ENCODE measurements at places on chromosomes 13 and 19.

GRCh38 chr19:44869733-44870470 lies 21.2 kb upstream of the TOMM40 start:
- no peak for DNase-seq

- no peak for DNase-seq
These were observed 38.0 kb downstream of the GAS6 start for GRCh38 chr13:113825841-113826240.

DNA sequence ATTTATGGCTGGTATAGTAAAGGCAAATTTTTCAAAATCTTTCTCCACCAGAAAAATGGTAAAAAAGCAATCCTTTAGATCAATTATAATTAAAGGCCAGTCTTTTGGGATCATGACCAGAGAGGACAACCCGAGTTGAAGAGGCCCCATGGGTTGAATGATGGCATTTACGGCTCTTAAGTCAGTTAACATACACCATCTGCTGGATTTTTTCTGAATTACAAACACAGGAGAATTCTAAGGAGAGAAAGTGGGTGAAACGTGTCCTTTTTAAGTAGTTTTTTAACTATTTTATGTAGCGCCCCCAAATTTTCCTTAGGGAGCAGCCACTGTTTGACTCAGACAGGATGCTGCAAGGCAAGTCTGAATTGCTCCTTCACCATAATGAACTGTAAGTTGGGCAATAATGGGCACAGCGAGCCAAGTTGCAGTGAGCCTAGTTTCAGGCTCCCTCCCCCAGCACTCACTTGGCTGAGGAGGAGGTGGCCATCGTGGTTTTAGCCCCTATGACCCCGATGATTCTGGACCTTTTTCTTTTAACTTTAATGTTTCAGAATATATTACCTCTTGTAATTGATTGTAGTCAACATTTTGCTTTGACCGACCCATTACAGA lies 13.6 kb upstream of the ZNF611 start:
- no peak for DNase-seq

- no peak for DNase-seq
These were observed 49.7 kb downstream of the CRTC1 start for GRCh38 chr19:18733196-18733647.

GRCh38 chr19:2722541-2723344 lies 1.6 kb upstream of the DIRAS1 start:
- DNase-seq: no peak

GRCh38 chr13:18944501-18945068 lies 237.0 kb downstream of the TUBA3C start:
- no peak for DNase-seq

DNA sequence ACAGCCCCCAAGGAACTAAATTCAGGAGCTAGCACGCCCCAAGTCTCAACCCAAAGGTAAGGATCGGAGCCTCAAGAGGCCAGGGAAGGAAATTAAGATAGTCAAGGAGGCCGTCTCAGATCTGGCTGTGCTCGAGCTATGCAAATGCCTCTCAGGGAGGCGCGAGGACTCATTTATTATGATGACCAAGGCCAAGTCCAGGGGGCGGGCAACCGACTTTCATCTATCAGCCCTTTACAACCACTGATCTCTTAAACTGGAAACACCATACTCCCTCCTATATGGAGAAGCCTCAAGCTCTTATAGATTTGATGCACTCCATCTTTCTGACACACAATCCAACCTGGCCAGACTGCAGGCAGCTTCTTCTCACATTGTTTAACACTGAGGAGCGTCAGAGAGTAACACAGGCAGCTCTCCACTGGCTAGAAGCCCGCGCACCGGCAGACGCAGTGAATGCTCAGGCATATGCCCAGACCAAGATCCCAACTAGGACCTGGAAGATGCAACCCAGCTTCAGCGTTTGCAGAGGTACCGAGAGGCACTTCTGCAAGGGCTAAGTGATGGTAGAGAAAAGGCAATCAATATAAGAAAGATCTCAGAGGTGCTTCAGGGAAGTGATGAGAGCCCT lies 9.6 kb upstream of the SLC15A1 start:
- DNase-seq: no peak

DNA sequence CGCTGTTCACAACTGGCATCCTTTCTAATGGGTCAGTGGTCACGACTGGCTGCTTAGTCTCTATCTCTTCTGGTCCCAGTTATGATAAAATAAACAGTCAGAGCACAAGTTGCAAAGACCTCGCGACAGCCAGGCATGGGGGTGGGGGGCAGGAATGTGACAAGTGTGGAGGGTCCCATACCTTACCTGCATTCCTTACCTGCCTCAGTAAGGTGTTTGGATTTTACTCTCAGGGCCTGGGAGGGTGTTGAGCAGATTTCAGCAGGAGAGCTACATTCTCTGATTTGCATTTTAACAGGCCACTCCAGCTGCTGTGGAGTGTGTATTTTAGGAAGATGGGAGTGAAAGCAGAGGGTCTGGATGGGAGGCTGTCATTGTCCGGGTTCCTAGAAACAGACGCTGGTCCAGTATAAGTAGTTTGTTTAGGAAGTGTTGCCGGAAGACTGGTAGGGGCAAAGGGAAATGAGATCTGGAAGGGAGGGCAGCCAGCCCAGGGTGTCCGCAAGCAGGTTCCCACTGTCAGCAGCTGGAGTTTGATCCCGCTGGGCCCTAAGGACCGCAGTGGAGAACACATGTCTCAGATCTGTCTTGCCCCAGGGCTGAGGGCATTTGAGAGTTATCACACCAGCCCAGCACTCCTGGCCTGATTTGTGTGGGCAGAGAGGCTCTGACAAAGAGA lies 920.0 kb downstream of the UQCRFS1 start:
- DNase-seq: no peak
